Brain pericyte (primary cell): ENCODE measurements at places on chromosomes 2 and 18.

DNA sequence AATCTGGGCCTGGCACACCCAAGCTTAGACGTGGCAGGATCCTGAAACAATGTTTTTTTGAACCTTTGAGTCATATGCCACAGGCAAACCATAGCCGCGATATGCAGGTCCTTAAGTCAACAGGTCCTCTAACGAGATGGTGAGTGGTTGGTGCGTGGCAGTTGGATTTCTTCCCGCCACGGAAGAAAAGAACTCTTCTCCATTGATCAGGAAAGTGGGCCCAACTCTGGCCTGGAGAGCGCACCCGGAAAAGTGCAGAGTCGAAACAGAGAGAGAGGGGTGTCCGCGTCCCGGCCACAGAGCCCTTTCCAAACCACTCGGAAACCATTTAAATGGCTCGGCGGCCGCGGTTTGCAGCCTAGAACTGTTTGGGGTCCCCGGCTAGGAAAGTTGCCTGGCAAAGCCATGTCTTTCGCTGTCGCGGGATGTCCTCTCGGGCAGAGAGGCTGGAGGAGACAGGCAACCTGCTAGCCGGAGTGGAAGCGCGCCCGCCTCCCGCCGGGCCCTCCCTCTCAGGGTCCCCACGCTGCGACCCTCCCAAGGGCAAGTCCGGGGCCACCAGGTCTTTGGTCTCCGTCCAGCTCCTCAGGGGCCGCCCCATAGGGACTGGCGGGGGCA is 777 bp downstream of the GALNT3 start:
- no peak for DNase-seq

DNA sequence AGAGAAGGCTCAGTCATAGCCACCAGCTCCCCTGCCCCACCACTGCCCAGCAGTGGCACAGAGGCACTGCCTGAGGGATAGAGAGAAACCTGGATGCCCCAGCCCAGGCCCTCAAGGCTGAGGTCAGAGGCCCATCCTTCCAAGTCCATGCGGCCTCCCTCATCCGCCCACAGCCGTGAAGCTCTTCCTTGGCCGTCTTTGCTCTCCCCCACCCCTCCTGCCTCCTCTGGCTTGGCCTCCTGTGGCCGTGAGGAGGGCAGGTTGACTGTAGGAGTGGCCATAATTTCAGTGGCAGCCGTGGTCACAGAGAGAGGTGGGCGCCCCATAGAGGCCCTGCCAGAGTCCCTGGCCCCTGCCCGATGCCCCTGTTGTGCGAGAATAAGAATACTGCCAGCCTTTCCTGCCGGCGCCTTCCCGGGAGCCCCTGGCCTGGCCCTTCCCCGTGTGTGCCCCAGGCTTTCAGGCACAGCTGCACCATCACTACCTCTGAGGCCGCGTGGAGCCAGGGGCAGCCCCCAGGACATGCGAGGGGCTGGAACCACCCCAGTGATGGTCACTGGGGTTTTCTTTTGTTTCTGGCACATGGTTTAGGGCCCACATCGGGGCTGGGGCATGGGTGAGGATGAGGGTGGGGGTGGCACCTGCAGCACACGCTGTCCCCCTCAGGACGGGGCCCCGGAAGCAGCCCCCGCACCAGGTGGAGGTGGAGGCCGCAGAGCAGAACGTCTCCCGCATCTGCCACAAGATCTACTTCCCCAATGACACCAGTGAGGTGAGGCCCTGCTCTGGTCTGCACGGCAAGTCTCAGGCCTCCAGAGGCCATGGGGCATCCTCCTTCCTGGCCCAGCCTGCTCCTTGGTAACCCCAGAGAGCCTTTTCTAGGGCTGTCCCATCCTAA is 13.1 kb upstream of the GPR17 start:
- no peak for DNase-seq

- DNase-seq, result no peak
Observed at GRCh38 chr18:79260023-79260422, 135.7 kb upstream of the NFATC1 start.

DNA sequence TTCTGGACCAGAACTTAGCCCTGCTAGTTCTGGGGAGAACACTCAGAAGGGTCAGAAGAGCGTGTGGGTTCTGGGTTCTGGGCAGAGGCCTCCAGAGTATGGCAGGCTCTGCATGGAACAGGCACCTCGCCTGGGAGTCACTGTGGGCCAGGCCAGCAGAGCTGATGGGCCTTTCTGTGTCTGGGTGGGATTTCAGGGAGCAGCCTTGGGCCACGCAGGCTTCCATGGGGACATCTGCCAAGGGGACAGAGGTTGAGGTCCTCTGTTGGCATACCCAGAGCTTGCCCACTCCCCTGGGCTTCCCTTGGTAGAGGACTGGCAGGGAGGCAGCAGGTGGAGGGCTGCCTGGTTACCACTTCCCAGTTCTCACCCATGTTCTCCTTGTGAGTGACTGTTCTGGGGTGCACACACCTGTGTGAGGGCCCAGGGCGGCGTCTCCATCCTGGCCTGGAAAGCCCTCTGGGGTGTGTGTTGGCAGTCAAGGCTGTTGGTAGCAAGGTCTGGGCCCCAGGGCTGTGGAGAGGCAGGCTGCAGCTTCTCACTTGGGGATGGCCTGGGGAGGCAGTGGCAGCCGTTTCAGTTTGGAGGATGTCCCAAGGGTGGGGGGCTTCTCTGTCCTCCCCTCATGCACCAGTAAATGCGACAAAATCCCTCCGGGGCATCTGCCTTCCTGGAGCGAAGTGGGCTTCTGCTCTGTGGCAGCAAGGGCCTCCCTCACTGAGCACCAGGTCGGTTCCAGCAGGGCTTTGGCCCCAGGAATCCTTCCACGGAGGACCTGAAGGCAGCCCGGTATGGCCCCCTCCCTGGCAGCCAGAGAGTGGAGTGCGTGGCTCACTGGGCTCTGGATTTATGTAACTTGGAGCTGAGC is 74.6 kb upstream of the HDAC4 start:
- no peak for DNase-seq

GRCh38 chr2:170017860-170018532 is 160.0 kb upstream of the MYO3B start:
- DNase-seq, result no peak

GRCh38 chr18:73670524-73670923 is 477.1 kb downstream of the FBXO15 start:
- no peak for DNase-seq

GRCh38 chr2:174336501-174337336 is 2.0 kb downstream of the SP9 start:
- DNase-seq, result no peak

GRCh38 chr2:219458996-219459395 is 24.4 kb downstream of the SPEG start:
- DNase-seq, result no peak

GRCh38 chr2:58543442-58543841 is 302.3 kb upstream of the FANCL start:
- no peak for DNase-seq

DNA sequence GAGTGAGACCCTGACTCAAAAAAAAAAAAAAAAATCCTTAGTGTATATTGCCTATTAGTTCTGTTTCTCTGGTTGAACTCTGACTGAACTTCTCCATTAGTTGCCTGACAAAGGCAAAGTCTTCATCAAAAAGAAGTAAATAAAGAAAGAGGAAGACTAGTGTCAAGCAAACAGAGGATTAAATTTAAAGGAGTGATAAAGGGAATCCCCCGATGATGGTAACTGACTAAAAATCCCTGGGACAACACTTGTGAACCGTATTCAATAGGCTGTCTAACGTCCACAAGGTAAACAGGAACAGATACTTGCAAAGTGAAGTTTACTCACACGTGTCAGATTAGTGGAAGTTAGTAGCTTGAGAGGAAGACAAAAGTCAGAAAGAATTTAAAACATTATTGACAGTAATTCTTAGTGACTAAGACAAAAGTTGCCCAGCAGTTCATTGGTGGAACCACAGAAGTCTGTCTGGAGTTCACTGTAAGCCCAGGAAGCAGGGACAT is 26.2 kb upstream of the SPOPL start:
- no peak for DNase-seq

DNA sequence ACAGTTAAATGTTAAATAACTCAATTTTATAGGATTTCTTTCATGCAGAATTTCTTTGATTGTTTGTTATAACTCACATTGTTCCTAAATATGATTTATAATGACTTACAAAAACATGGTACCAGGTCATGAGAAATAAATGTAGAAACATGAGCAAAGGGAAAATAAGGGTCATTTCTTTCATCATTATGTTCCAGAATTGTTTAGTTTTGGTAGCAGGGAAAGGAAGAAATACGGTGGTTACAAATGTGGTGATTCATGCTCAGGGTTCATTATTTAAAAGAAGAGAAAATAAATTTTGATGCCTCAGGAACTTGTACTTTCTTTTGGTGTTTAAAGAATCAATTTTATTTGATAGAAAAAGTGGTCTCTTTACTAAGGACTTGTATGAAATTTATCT is 4.4 kb downstream of the LYPD6B start:
- DNase-seq, result no peak

GRCh38 chr2:97754690-97755346 is 41.4 kb downstream of the ZAP70 start:
- no peak for DNase-seq

DNA sequence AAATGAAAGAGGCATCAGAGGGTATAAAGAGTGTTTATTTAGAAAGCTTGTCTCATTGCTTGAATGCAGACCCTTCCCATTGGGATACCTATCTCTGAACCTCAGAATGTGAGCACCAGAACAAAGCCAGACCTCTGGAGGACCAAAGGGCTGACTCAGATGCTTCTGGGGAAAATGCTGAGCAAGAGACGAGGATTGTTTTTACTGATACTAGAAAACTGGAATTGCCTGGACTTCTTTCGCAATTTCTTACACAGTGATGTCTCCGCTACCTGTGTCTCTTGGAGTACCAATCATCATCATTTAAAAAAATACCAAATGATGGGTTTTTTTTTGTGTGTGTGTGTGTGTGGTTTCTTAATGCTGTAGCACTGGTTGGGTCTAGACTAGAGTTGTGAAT is 55.6 kb upstream of the CCDC85A start:
- no peak for DNase-seq

DNA sequence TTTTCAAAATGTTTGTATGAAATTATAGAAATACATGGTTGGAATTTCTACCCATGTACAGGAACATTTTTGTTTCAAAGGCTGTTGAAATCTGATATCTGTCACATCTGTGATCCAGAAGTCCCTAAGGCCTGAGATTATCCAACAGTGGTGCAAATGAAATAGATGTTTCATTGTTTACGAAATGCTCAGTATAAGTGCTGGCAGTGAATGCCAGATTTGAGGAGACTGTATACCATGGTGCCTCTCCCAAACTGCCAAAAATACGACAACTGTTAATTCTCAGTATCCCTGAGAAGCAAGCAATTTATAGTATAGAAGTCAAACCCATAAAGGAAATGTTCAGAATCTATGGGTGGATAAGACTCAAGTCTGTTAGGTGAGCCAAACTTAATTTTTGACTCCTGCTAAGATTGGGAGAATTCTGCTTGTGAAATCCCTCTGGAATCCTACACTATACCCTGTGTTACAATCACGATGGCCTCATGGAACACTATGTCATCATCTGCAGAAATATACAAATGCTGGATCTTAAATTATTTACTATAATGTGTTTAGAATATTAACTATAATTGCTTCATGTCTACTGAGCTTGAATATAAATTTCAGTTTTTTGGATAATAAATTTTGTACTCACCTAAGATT is 71.2 kb upstream of the DOCK10 start:
- DNase-seq, result no peak

GRCh38 chr2:2558476-2558875 is 227.4 kb upstream of the MYT1L start:
- DNase-seq, result no peak

DNA sequence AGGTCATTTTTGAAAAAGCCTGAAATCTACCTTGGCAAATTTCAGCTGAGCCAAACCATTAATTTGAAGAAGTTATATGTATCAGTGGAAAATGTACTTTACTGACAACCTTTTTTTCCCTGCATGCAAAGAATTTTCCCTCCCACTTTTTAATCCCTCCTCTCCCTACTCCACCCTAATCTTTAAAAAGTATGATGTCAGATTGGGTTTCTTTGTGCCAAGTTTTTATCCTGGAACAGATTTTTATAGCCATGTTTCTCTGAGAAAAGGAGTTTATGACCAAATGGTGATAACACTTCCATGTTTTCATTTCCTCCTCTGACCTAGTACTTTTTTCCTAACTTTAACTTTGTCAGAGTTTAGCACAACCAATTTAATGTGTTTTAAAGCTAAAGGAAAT is 250.3 kb upstream of the FOSL2 start:
- no peak for DNase-seq

GRCh38 chr18:61750840-61751668 is 141.8 kb downstream of the RNF152 start:
- DNase-seq, result no peak

- no peak for DNase-seq
Observed at GRCh38 chr18:24021505-24021904, 7.0 kb downstream of the TTC39C start.

DNA sequence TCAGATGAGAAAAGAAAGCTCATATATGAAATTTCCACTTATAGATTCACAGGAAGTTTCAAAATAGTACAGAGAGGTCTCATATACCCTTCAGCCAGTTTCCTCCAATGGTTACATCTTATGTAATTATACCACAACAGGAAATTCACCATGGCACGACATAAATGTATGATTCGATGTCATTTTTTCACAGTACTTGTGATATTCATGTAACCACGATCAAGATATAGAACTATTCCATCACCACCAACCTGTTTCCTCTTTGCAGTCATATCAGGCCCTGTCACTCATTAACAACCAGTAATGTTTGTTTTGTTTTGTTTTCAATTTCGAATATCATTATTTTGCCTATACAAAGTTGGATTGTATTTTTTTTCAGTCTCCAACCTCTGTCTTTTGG is 314.3 kb upstream of the POU3F3 start:
- no peak for DNase-seq

GRCh38 chr2:86507600-86507999 is 55.6 kb downstream of the CHMP3 start:
- no peak for DNase-seq

- no peak for DNase-seq
Observed at GRCh38 chr18:68778280-68778886, 19.5 kb upstream of the CCDC102B start.

DNA sequence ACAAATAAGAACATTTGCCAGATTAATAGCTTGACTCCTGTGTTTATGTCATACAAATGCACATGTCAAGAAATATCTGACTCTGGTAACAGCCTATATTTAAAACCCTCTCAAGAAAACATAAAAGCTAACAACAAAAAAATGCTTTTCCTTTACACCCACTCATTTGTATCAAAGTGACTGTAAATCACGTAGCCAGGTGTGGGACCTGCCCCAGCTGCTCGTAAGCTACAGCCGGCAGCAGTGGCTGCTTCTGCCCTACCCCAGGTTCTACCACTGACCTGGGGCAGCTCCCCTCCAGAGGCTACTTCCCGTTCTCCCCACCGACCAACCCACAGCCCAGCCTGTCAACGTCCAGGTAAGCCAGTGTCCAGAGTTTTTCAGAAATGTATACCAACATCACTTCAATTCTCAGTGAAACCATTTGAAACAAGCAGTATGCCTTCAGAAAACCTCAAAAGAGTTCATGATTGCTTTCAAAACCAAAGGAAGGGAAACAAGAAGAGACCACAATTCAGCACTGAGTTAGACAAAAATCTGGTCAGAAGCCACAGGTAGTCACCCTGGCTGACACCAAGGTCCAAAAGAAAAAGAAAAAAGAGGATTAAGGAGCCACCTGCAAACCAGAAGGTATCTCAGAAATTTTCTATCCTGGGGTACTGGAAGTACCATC is 40.4 kb downstream of the KIDINS220 start:
- no peak for DNase-seq

GRCh38 chr2:174777347-174778084 is 13.2 kb upstream of the CHRNA1 start:
- no peak for DNase-seq

GRCh38 chr2:72743481-72743880 is 82.4 kb downstream of the EXOC6B start:
- DNase-seq, result no peak

- DNase-seq, result no peak
Observed at GRCh38 chr2:95698146-95698545, 106.3 kb downstream of the TRIM43 start.

GRCh38 chr2:39607538-39608262 is 58.0 kb upstream of the TMEM178A start:
- DNase-seq, result no peak
